CD4-positive, alpha-beta T cell treated with Interleukin-2 at 100 ng/mL for 4 hours (primary cell): ENCODE measurements at places on chromosomes 7 and 10.
A peak's percentile ranks its signal among the peaks of the same experiment; 100 is the strongest.

DNA sequence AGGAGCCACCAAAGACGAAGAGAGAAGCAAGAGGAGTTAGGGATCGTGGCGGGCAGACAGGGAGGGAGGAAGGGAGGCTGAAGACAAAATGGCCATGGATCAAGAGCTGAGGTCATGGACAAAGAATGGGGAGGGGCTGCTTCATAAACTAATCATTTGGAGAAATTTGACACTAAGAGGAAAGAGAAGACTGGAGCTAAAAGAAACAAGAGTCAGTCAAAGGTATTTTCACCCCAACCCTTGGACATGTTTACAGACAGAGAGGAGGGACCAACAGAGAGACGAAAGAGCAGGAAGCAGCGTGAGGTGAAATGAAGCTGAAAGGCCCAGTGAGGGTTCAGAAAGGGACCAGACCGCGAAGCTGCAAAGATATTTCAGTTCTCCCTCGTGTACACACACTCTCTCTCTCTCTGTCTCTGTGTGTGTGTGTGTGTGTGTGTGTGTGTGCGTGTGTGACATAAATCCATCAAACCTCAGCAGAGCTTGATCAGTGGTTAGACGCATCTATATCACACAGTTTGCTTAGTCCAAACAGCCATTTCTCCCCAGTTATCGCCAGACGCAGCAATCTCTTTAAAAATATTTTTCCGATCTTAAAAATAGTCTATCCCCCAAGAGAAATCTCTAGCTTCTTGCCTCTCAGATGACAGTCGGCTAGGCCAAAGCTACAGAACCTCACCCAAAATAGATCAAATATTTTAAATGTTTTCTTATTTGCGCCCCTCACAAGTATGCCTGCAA is 12.5 kb upstream of the CALD1 start:
- DNase-seq: no peak

- DNase-seq: peak; percentile 78
These were observed 27.2 kb downstream of the IKZF1 start for GRCh38 chr7:50331564-50332208.

GRCh38 chr7:89064831-89065230 is 269.3 kb upstream of the TEX47 start:
- no peak for DNase-seq

- DNase-seq: no peak
These were observed 7.7 kb downstream of the HTR7 start for GRCh38 chr10:90849956-90850749.

- DNase-seq: no peak
These were observed 186.8 kb downstream of the USP6NL start for GRCh38 chr10:11424456-11425295.

- no peak for DNase-seq
These were observed 651 bp downstream of the MYO3A start for GRCh38 chr10:25934621-25935139.

DNA sequence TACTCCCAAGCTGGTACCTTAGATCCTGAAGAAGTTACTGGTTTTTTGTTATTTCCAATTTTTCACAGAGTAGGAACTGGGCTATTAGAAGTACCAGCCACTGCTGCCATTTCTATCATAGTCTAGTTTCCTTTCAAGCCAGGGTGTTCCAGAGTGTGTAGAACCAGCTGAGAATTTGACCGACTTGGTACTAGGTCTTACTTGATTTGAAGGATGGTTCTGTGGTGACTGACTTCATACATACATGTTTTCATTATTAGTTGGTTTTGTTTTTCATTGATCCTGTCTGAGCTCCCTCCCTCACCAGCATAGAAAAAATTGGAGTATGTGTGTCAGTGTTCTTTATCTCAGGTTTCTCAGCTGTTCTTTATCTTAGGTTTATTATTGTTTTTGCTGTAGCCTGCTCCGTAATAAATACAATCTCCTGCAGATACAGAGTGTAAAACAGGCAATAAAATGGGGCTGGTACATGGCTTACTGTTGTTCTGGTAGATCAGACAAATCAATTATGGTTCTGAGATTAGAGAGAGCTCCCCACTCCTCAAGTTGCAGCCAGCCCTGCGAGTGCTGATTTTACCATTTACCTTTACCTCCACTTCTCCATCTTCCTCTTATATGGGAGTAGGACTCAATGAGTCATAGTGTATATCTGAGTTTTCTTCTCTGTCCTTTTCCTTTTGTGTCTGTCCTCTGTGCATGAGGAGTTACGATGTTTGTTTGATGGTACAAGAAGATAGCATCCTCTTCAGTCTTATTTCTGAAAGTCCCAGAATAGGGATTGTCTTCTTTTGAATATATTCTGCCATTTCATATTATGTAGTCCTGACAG is 122.6 kb downstream of the LRRC4 start:
- no peak for DNase-seq

- no peak for DNase-seq
These were observed at the start of gene GRB10 for GRCh38 chr7:50782375-50783208. Gene GRB10, minus strand, starts transcription at chr7:50782896. Its CDS starts 50,574 bp downstream, at chr7:50732322.

- DNase-seq: peak; percentile 20
These were observed 59.6 kb upstream of the CAPZA2 start for GRCh38 chr7:116802746-116803152.

DNA sequence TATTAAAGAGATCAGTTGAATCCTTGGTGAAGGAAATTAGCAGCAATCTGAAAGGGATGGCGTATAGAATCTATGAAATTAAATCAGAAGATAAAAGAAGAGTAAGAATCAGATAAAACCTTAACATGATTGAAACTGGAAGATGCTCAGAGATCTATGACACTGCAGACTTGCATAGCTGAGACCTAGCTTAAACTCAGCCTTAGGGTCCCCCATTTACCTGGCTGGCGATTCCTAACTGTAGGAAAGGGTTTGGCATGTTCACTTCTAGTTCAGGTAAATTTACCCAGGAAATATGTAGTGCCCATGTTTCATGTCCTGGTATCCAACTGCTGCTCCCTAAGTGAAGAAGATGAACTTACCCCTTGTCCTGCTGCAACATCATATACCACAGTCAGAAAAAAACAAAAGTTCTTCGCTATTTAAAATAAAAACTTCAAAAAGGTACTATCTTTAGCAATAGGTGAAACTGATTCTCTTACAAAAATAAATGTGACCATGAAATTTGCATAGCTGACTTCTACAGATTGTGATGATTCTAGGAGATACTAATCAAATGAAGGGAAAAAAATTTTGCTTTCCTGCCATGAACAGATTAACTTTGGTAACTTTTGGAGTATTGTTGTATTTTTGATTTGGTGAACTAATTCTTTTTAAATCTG is 47.8 kb upstream of the TMEM243 start:
- DNase-seq: no peak

DNA sequence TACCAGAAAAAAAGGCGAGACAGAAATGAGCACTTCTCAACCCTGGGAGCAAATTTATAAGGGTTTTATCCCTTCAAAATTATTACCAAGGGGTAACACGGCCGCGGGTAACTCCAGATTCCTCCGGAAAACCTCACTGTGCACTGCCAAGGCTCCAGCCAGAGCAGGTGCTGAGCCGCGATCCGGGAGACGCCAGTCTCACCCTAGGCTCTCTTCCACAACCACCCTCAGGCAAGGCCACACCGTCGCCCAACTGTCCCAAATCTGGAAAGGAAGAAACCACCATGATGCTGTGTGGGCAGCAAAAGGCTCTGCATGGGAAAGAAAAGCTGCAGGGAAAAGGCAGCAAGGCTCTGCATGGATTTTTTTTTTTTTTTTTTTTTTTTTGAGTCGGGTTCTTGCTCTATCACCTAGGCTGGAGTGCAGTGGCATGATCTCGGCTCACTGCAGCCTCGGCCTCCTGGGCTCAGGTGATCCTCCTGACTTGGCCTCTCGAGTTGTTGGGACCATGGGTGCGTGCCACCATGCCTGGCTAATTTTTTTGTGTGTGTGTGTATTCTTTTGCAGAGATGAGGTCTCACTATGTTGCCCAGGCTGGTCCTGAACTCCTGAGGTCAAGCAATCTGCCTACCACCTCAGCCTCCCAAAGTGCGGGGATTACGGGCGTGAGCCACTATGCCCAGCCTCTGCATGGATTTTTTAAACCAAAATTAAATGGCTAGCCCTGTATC is 39.0 kb downstream of the MAD1L1 start:
- no peak for DNase-seq

DNA sequence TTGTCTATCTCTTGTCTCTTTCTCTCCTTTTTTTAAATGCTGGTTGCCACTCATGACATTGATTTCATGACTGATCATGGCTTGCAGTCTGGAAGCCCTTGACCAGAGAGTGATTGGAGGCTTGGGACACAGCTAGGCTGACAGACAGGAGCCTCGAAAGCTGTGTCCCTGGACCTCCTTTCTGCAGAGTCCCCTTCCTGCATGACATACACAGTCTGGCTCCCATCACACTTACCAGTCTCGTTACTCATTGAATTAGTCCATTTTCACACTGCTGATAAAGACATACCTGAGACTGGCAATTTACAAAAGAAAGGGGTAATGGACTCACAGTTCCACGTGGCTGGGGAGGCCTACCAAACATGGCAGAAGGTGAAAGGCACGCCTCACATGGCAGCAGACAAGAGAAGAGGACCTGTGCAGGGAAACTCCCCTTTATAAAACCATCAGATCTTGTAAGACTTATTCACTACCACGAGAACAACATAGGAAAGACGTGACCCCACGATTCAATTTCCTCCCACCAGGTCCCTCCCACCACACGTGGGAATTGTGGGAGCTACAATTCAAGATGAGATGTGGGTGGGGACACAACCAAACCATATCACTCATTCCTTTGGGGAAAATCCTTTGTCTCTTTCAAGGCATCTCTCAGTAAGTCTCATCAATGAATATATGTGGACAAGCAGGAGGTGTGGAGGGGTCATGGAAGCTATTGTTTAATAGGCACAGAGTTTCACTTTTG is 102.3 kb downstream of the TBXAS1 start:
- DNase-seq: no peak

GRCh38 chr7:41027428-41028115 is 675.3 kb downstream of the INHBA start:
- DNase-seq: no peak

- no peak for DNase-seq
These were observed 22.7 kb downstream of the HKDC1 start for GRCh38 chr10:69242852-69243212.

GRCh38 chr7:101377189-101377736 is 14.6 kb downstream of the COL26A1 start:
- no peak for DNase-seq
